ENCODE measurements at places on chromosomes 16 and 17.

DNA sequence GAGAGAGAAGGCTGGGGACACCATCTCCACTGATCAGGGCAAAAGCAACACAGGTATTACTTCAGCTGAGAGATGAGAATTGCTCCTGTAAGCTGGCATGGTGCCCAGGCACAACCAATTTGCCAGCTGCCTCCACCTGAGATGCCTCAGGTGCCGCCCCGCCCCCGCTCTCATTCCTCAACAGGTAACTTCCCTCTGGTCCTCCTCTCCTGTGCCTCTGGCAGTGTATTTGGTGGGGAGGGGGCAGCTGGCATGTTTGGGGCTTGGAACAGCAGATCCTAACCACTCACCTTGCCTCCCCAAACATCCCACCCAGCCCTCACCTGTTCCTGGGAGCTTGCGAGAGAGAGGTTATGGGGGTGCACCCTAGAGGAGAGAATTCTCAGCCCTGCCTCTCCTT lies 2.9 kb upstream of the SRCIN1 start:
- no peak for DNase-seq

DNA sequence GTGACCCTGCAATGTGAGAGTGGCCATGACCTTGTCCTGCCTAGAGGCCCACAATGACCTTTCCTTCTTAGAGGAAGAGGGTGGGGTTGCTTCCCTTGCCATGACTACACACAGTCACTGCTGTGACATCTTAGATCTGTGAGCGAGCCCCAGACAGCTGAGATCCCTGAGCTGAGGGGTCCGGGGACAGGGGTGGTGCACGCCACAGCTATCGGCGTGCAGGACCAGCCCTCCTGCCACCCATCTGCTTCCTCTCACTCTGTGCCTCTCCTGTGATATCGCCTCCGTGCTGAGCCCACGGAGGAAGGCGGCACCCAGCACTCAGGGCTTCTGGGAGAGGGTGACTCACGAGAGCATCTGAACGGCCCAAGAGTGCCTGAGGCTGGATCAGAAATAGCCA lies 35.2 kb downstream of the KIAA0513 start:
- no peak for DNase-seq

DNA sequence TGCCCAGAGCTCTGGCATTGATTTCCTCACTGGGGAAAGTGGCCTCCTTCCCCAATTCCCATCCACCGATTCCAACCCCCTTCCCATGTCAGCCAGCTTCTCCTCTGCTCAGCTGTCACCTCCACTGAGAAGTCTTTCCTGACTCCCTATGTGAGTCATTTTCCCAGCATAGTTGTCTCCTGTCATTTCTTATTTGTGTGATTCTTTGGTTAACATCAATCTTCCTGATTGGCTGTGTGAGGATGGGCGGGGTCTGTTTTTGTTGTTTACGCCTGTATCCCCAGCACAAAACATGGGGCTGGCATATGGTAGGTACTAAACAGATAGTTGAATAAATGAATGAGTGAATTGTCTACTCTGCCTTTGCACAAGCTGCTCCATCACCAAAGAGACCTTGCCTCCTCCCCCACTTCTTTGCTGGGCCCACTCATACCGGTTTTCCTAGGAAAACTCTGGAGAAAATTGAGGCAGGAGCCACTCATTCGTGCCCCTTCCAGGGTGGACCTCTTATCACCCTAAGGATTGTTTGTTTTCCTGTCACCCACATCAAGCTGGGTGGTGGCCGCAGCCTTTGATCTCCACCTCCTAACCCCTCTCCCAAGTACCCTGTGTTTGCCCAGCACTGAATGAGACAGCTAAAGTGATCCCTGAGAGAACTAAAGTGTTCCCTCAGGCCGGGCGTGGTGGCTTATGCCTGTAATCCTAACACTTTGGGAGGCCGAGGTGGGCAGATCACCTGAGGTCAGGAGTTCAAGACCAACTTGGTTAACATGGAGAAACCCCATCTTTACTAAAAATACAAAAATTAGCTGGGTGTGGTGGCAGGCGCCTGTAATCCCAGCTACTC lies 1.2 kb upstream of the GRB7 start:
- DNase-seq: no peak

GRCh38 chr17:44124118-44124438 lies 637 bp upstream of the HDAC5 start:
- no peak for DNase-seq

DNA sequence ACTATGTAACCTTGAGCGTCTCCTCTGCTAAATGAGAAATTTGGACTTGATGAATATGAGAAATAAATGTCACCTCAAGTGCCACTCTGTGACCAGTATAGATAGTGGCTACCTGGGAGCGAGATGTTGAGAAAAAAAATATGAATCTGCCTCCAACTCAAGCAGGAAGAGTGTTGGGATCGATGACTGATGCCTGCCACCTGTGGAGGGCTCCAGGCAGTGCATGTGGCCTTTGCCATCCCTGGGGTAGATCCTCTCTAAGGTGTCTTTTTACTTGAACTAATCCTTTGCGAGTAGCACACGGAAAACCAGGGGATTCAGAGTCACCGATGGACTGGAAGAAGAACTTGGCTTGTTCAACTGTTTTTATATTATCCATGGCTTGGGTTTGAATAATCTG lies 9.4 kb downstream of the CCDC182 start:
- no peak for DNase-seq

DNA sequence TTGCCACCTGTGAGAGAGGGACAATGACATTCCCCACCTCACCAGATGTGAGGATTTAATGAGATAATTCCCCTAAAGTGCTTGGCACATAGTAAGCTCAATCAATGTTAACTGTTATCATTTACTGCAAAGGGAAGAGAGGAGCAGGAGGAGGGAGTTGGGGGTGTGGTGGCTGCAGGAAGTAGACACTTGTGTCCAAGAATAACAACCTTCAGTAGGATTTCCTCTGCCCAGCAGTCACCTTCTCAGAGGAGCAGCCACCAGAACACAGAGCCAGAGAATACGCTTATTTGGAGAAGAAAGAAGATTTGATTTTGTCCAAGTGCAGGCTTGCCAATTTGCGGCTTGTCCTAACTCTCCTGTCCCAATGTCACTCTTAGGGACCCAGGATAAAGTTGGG lies 10.2 kb downstream of the CBX4 start:
- no peak for DNase-seq

GRCh38 chr17:70658317-70658716 lies 489.0 kb downstream of the KCNJ2 start:
- no peak for DNase-seq

DNA sequence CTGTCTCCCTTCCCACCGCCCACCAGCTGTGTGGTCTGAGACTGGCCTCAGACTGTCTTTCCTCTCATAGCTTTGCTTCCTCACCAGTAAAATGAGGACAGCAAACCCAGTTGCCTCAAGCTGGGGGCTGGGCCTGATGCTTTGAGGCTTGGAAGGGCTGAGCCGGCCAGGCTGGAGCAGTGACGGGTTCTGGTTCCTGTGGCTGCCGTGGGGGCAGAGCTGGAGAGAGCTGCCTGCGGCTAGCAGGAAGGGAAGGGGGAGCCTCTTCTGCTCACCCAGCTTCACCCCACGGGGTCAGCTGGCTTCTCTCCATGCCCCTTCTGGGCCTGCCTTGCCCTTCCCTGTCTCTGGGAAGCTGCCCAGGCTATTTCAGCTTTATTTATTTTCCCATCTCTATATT lies 23.7 kb downstream of the LASP1 start:
- no peak for DNase-seq

DNA sequence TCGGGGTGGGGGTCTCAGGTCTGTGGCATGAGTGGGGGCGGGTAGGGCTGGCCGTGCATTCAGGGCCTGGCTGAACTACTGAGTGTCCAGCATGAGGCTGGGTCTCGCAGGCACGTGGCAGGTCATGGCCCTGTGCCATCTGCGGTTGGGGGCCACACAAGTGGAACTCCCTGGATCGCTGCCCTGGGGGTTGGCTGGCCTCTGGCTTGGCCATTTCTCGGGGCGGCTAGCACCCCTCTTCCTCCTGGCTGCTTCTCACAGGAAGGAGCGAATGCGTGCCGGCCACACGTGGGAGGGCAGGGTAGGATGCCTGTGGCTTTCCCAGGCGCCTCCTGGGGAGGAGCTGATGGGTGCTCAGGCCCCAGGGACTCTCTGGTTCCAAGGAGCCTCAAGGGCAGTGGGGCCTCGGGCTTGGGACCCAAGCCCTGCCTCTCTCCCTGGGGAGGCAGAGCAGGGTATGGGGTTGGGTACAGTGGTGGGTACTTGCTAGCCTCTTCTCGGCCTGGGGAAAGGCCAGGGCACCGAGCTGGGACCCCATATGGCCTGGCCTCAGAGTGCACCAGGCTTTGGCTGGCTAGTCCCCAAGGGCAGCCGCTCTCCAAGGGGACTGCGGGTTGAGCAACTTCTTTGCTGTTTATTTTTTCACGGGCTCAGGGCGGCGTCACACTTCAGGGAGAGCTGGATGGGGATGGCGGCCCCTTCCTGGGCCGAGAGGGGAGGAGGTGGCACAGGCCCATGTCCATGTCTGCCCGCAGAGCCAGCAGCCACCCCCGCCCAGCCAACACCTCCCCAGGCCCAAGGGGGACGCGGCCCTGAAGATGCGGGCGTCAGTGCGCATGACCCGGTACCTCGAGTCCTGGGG lies 37.5 kb downstream of the ADCY7 start:
- DNase-seq: no peak

DNA sequence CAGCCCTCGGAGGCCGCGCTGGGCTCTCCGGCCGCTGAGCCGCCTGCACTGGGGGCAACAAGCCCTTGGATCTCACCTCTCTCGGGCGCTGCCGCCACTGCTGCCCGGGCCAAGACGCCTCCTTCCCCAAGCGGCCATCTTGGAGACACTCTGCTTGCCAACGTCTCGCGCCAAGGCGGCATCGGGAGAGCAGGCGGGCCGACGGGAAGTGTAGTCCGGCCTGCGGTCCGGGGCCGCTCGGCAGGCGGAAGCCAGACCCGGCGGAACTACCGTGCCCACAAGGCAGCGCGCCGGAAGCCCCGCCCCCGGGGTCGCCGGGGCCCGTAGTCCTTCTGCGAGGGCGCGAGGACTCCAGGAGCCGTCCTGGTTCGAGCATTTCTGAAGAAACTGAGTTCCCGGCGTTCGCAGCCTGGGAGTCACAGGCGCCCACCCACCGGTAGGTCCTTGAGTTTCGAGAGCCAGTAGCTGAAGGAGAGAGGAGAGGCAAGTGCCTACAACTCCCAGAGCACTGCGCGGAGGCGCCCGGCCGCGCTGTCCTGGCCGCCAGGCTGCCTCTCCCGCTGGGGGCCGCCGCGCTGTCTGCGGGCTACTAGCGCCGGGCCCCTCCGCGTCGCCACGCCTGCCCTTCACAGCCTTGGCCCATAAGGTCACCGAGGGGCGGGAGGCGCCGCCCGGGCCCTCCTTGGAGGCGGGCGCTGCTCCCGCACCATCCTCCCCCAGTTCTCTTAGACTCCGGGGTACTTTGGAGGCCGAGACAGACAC lies at the start of gene TMEM11:
Gene TMEM11 (minus strand): TSS at position 147 of the 762 bp plus-strand sequence. CDS start 9 bp downstream, at position 138.
- peak; percentile 74 for DNase-seq

GRCh38 chr16:1105888-1106620 lies 10.0 kb upstream of the C1QTNF8 start:
- DNase-seq: no peak

DNA sequence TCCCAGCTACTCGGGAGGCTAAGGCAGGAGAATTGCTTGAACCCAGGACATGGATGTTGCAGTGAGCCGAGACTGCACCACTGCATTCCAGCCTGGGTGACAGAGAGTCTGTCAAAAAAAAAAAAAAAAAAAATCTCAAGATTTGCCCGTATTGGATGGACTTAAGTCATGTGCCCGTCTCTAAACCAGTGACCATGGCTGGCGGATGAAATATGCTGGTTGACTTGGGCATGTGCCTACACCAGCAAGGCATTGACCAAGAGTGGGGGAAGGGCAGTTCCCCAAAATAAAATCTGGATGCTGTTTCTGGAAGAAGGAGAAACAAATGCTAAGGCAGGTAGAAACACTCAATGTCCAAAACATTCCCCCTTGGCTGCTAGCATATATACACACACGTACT lies 21.5 kb upstream of the COL1A1 start:
- DNase-seq: no peak

DNA sequence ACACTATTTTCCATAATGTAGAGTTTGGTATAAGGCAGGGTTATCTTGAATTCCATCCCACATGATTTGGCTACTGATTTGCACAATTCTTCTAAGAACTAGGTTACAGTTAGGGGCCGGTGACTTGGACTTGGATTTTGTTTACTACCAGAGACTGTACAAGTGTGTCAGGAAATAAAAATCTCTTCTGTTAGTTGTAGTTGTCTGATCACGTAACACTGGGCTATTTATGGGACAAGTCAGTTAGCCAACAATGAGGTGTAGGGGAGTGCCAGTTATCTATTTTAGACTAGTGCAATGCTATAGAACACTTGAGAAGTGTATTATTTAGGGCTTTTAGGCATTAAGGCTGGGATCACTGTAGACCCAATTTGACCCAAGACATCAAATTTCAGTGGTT lies 39.7 kb upstream of the GHDC start:
- DNase-seq: no peak

- no peak for DNase-seq
Observed at GRCh38 chr17:17545031-17545820, 46.3 kb downstream of the PEMT start.

- no peak for DNase-seq
Observed at GRCh38 chr16:60810250-60810649, 1226.0 kb downstream of the CDH8 start.

DNA sequence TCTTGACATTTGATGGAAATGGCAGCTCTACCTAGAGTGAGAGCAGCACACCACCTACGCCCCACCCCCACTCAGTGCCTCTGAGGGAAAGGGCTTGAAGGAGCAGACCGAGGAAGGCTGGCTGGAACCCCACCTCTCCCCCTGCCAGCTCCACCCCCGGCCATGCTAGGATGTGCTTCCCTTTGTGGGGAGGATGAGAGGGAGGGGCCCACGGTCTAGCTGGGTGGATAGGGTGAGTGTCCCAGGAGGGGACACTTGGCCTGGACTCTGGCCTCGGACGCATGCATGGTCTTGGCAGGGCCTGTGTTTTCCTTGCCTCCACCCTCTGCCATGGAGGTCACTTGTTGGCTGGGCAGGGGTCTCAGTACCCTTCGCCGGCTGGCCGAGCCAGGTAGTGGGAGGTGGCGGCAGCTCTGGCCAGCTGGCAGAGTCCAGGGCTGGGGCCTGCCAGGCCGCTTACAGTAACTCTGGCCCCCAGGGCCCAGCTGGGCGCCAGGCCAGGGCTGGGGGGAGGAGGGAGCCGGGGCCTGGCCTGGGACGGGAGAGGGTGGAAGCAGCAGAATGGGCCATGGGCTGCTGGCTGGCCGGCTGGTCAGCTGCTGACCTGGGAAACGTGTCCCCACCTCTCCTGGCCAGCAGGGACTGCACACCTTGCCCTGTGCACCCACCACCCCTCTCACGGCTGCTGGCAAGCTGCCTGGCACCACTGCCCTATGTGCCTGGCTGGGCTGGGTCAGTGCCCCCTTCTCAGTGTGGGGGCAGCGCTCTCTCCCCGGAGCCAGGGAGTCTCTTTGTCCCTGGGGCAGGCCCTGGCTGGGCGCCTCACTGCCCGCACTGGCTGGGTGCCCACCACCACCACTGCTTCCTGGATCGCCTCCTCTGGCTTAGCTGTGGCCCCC lies 23.0 kb downstream of the RARA start:
- DNase-seq: no peak

All from esophagus squamous epithelium (tissue), 5 donors.